HT-29 (cell line): ENCODE measurements at places on chromosomes 16 and 17. TPM values are rescaled to one million over a fixed set of nuclear protein-coding genes. Genes with fewer than 3 reads are reported as not detected.

- no peak for DNase-seq
These were observed 31.3 kb downstream of the IRF8 start for GRCh38 chr16:85930301-85930700.

The KRTAP4-6 gene
- total RNA-seq, result not detected in 2 replicates

The SPATA32 gene
- total RNA-seq, result not detected in 2 replicates

The CCR7 gene
- not detected in 2 replicates for total RNA-seq

The CPHXL2 gene
- not detected in 2 replicates for total RNA-seq

The CHTF18 gene
- total RNA-seq, result 121 and 145 TPM in 2 replicates
